ENCODE measurements at places on chromosomes 1 and 21. TPM values are rescaled to one million over a fixed set of nuclear protein-coding genes. Genes with fewer than 3 reads are reported as not detected.

The CD84 gene
- total RNA-seq = not detected

The PADI2 gene
- 0.17 TPM for total RNA-seq

The PLPP3 gene
- 39.1 TPM for total RNA-seq

The PRRX1 gene
- 0.17 TPM for total RNA-seq

The PLA2G2A gene
- not detected for total RNA-seq

Data from dermis blood vessel endothelial cell (primary cell).